ENCODE measurements at places on chromosomes 5 and 9.

DNA sequence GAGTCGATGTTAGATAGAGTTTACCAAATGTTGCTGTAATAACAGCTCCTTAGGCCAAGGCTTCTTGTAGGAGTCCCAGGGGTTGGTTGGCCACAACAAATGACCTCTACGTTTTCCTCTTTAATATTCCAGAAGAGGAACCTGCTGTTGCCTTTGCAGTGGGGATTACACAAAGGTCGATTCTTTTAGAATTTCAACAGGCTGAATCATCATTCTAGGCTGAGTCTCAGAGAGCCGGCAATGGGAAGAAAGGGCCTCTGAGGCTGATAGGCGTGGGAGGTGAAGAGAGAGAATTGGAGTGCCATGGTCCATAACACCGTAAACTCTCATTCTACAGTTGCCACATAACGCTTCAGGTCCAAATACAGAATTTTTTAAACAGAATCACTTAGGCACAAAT is 405.9 kb upstream of the DAP start:
- no peak for DNase-seq

- no peak for DNase-seq
Measured at GRCh38 chr5:7245121-7245651, 150.8 kb upstream of the ADCY2 start.

GRCh38 chr9:79060766-79061165 is 511.0 kb upstream of the TLE4 start:
- DNase-seq = no peak

DNA sequence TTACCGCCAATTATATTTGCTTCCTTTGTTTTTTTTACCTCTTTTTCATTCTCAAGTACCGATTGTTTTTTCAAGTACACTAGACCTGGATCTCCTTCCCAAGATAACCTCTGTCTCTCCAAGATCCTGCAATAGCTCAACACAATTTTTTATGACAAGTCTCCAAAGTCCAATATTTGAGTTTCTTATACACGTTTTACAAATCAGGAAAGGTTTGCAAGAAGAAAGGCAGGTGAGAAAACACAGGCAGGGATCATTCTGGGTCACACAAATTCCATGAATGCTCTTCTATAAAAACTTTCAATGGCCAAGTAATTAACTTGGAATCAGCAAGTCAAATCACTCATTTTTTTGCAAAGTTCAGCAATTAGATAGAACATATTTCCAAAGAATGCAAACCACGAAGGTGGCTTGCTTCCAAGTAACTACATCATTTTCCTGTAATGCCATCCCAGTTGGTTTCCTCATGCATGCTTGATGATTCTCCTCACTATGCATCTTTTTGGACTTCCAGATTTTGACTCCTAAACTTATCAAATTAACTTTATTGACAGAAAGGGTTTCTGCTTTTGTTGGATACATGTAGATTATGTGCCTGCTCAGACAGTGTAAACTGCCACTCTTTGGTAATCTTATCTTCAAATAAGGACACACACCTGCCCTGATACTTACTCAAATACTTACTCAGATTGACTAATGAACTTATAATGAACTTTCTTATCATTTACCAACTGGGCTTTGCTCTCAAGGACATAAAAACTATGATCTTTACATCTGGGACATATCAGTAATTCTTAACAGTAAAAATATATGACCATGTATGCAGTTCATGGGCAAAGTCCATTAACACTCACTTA is 24.7 kb upstream of the IFNE start:
- no peak for DNase-seq

- DNase-seq = no peak
Measured at GRCh38 chr5:94908889-94909480, 290.5 kb downstream of the SLF1 start.

GRCh38 chr9:33233626-33234342 is 6.2 kb upstream of the SPINK4 start:
- DNase-seq = peak; percentile 66

- peak; percentile 67 for DNase-seq
Measured at GRCh38 chr9:95090023-95090791, 227.3 kb downstream of the FANCC start.

GRCh38 chr5:78509884-78510769 is 138.4 kb downstream of the LHFPL2 start:
- DNase-seq = peak; percentile 77

GRCh38 chr9:13719981-13720676 is 440.6 kb upstream of the MPDZ start:
- DNase-seq = no peak

- DNase-seq = no peak
Measured at GRCh38 chr5:141041427-141041785, 9.8 kb upstream of the PCDHB1 start.

GRCh38 chr9:131180454-131180853 is 55.1 kb downstream of the NUP214 start:
- DNase-seq = no peak

GRCh38 chr5:176538230-176538988 is 1.2 kb upstream of the RNF44 start:
- no peak for DNase-seq

- DNase-seq = no peak
Measured at GRCh38 chr9:27457445-27457844, 66.6 kb upstream of the IFNK start.

GRCh38 chr9:105059252-105059651 is 131.3 kb upstream of the ABCA1 start:
- DNase-seq = no peak

GRCh38 chr9:113581865-113582697 is 118.6 kb downstream of the RGS3 start:
- DNase-seq = peak; percentile 81

GRCh38 chr5:144882739-144883283 is 712.1 kb downstream of the KCTD16 start:
- DNase-seq = no peak

DNA sequence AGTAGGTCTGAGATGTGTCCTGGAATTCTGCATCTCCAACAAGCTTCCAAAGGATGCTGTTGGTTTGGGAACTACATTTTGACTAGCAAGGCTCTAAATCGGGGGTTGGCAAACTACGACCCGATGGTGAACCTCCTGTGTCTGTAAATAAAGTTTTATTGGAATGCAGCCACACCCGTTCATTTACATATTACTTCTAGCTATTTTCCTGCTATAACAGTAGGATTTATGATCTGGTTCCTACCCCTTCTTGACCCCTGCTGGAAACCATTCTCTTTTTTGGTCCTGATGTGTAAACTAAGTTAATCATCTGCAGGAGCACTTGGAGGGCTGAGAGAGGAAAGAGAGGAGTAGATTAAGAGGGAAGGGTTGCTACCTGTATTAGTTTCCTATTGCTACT is 454.5 kb downstream of the RASEF start:
- no peak for DNase-seq

- no peak for DNase-seq
Measured at GRCh38 chr5:58763390-58763789, 180.5 kb downstream of the RAB3C start.

GRCh38 chr9:21031091-21031807 is at the start of gene HACD4:
TSS of gene HACD4 (minus strand) at chr9:21031640. CDS start at chr9:21031590, 50 bp downstream.
- DNase-seq = peak; percentile 74

DNA sequence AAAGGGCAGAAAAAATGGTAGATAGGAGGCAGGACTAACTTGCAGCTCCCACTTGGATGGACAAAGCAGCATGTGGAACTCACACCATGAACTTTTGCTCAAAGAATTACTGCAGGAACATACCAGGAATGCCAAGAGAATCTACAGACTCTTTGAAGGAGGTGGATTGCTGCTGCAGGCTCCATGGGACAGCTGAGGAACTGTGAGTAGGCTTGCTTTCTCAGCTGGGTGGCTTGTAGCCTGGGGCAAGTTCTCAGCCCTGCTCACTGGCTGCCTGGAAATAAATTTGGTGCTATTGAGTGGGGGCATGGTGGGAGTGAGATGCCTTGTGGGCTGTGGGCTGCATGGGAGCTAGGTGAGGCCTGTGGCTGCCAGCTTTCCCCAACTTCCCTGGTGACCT is 574.5 kb downstream of the PRELID2 start:
- no peak for DNase-seq

GRCh38 chr5:126961702-126962101 is 68.7 kb downstream of the MARCHF3 start:
- no peak for DNase-seq

- DNase-seq = no peak
Measured at GRCh38 chr9:127935765-127936221, 1.9 kb downstream of the DPM2 start.

DNA sequence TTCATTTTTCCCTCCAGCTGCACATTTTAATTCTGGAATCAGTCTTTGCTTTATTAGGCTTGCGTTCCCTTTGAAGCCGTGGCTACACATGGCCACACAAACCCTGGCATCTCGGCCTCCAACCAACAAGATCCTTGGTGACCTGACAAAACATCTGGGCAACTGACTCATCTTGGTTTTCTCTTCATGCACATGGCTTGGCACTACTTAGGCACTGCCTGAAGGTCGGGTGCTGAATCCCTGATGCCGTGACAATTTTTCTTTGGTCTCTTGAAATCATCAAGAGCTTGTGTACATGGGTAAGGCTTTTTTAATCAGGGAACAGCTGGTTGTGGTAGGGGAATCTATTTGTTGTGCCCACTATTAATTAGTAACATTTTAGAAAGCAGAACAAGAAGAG is 16.0 kb upstream of the PAPPA start:
- no peak for DNase-seq

DNA sequence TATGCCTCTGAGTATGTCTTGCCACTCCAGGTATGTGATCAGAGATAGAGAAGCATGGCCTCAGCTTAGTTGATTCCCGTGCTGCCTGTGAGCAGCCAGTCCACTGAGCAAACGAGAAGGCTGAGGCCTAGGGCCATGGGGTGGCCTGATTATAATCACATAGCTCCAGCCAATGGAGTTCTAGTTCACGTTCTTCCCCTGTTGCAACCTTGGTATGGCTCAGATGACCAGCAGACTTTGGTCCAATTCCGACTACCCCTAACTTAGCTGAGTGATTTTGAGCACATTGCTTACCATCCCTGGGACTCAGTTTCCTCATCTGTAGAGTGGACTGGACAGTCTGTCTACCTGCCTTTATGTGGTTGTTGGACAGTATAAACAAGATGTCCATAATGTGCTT is 68.4 kb downstream of the PPARGC1B start:
- no peak for DNase-seq

- no peak for DNase-seq
Measured at GRCh38 chr5:56054666-56055065, 59.9 kb upstream of the IL6ST start.

DNA sequence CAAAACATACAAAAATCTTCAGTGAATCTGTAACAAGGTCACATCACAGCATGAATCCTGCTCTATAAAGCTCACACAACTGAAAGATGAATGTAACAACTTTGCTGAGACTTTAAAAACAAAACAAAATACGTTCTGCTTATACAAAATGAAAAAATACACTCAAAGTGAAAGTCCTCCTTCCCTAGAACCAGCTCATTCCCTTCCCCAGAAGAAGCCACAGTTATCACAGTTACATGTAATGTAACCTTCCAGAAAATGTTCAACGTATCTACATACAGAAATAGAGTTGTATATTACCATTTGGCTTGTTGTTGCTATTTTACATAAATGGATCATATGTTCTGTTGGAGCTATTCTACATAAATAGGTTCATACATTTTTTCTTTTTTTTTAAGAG is 2.6 kb downstream of the AUH start:
- DNase-seq = no peak

GRCh38 chr9:129287619-129288305 is 109.7 kb upstream of the IER5L start:
- DNase-seq = peak; percentile 50

- DNase-seq = no peak
Measured at GRCh38 chr5:84191281-84191680, 193.4 kb downstream of the EDIL3 start.

DNA sequence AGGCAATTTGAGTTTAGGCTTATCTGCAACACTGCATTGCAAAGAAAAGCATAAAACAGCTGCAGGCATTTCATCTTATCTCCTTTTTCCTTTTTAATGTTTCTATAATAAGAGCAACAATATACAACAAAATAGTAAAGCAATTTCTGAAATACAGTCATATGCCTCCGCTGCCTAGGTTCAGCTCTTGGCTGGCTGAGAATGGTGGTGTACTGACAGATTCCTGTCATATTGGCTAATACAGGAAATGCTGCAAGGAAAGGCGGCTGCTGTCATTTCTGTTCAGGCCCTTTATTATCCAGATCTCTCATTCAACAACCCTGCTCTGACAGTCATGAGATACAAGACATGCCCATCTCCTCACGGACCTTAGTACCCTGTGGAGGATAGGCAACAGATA is 677.0 kb downstream of the TAF11L14 start:
- DNase-seq = no peak

DNA sequence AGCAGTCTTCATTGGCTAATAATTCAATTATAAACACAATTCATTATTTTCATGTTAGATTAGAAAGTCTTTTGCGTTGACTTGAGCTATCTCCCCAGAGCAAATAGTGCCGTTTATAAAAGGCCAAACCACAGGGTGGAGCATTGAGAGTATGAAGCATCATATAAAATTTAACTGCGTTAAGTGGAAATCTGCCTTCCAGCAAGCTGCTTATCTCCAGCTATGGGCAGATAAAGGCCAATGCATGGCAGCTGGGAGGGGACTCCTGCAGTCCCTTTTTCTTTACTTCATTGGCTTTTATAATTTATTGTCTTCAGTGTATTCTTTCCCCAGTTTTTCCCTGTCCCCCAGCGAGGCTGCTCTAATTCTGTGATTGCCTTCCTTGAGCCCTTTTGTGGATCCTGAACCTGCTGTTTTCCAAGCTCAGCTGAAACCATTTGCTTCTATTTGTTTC is 113.7 kb downstream of the TMEM232 start:
- DNase-seq = no peak

DNA sequence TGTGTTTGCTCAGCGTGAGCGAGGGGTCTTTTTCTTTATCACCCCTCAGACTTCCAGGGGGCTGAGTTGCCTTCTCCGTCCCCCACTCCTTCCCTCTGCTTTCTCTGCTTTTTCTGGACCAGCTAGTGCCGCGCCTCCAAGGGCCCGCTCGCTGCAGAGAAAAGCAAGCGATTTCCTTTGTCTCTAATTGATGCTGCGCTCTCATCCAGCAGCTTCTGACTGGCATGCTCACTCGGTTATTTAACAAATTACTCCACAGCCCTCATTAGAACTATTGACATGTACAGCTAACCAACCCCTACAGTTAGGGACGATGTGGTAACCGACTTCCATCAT is 288.0 kb downstream of the ELAVL2 start:
- DNase-seq = no peak

- no peak for DNase-seq
Measured at GRCh38 chr5:83503662-83504061, 32.1 kb downstream of the VCAN start.

- no peak for DNase-seq
Measured at GRCh38 chr5:137470111-137470920, 28.8 kb downstream of the SPOCK1 start.

DNA sequence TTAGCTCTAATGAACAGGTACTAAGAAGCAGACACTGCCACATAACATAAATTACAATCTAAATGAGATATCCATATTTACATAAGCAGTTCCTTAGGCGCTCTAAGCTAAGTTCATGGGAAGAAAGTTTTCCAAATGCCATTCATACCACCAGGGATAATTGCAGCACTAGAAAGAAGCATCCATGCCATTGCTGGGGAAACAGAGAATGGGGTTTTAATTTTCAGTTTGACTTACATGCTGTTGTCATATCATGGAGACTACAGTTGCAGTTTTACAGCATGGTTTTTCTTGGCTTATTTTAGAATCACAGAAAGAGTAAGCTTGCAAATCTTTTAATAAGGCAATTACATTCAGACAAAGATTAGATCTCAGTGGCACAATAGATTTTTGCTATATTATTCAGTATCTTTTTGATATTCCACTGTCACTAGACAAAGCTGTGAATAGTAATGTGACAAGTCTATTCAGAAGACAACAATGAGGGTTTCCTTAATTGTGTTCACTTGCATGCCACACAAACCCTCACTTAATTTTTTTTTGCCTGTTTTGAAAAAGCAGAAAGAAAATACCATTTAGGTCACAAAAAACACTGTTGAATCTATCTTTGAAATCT is 108.4 kb upstream of the ELAVL2 start:
- no peak for DNase-seq

Measured in sciatic nerve (tissue), 2 donors.